ENCODE measurements at places on chromosomes 12 and 14.
A peak's percentile ranks its signal among the peaks of the same experiment; 100 is the strongest.

GRCh38 chr12:43273467-43273866 is 278.5 kb downstream of the ADAMTS20 start:
- DNase-seq, result no peak

- DNase-seq, result no peak
Observed at GRCh38 chr12:29782285-29782870, 1.4 kb downstream of the TMTC1 start.

DNA sequence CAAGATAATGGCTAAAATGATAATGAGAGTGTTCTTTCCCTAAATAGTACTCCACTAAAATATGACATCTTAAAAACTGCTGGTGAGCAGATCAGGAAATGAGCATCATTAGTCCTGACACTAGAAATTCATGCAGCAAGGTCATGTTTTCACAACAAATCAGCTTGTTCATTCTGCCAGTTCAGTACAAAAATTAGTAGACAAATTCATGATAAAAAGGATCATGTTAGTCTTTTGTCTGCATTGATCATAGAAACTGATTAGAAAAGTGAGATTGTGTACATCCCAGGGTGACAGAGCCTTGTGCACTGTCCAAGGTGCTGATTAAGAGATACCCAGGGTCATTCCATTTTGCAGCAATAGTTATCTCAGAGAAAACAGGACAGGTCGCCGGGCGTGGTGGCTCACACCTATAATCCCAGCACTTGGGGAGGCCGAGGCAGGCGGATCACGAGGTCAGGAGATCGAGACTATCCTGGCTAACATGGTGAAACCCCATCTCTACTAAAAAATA is 163.6 kb downstream of the RIMBP2 start:
- DNase-seq, result no peak

- no peak for DNase-seq
Observed at GRCh38 chr14:33686856-33687255, 264.0 kb downstream of the EGLN3 start.

GRCh38 chr14:58533446-58533845 is 104.3 kb upstream of the DACT1 start:
- DNase-seq, result no peak

GRCh38 chr12:34605955-34606748 is 583.9 kb downstream of the ALG10 start:
- DNase-seq, result no peak

DNA sequence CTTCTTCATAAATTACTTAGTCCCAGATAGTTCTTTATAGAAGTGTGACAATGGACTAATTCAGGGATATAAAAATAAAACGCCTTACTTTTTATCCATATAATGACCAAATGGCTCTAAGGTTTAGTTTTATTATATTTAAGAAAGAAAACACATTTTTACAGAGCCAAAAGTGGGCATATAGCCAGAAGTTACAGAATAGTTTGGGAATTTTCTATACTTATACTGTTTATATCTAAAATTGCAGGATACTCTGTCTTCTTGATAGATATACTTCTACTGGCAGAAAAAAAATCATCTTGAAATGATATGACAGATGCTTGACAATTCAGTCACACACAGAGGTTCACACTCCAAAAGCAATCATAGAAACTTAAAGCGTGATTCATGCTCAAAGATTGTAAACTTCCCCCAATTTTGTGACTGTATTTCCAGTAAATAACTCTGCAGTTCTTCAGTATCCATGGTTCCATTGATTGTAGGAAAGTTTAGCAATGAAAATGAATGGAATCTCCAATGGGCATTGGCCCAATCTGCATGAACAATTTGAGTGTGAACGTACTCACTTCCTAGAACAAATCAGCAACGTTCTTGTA is 307.8 kb downstream of the NOVA1 start:
- DNase-seq, result no peak

GRCh38 chr14:80545935-80546854 is 334.9 kb upstream of the DIO2 start:
- DNase-seq, result no peak

GRCh38 chr14:68953196-68953555 is 25.9 kb downstream of the ACTN1 start:
- DNase-seq, result no peak

- DNase-seq, result no peak
Observed at GRCh38 chr12:89783359-89784060, 74.9 kb upstream of the ATP2B1 start.

- no peak for DNase-seq
Observed at GRCh38 chr12:101066489-101066888, 143.5 kb downstream of the SLC5A8 start.

- DNase-seq, result no peak
Observed at GRCh38 chr12:47995981-47996401, 8.3 kb downstream of the COL2A1 start.

DNA sequence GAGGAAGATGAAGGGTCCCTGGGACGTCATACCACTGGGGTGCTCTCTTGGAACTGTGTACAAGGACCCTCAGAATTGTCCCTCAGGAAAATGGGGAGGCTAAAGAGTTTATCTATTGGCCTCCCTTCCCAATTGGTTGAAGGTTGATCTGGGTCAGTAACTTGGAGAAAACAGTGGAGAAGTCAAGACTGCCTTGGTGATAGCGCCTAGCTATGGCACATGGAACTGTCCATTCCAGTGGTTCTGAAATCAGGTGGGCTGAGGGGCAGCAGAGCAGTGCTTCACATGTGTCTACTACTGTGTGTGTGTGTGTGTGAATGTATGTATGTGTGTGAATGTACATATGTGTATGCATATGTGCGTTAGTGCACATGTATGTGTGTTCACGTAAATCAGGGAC is 316.1 kb downstream of the AACS start:
- DNase-seq, result no peak

- DNase-seq, result no peak
Observed at GRCh38 chr14:74333909-74334308, 14.4 kb upstream of the VRTN start.

DNA sequence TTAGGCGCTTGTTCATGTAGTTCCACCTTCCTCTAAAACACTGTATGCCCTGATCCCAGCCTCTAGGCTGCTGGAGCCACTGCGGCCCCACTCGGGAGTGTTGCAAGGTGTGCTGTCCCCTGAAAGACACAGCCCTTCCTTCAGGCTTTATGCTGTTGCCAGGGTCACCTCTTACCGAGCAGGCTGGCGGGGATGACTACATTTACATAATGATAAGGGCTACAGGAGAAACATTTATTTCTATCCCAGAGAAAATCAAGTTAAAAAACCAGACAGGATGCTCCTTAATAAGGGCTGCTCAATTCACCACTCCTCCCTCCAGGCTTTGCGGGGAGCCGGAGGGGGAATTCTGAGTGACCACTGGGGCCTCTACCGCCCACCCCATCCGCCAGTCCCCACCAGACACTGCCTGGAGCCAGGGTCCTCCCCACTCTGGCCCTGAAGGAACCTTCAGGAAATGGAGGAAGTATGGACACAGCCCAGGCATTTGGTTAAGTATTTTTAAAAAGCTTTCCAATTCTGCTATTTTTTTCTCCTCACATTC is 200.6 kb downstream of the TTC7B start:
- DNase-seq, result no peak

- no peak for DNase-seq
Observed at GRCh38 chr12:124603831-124604251, 36.4 kb upstream of the NCOR2 start.

DNA sequence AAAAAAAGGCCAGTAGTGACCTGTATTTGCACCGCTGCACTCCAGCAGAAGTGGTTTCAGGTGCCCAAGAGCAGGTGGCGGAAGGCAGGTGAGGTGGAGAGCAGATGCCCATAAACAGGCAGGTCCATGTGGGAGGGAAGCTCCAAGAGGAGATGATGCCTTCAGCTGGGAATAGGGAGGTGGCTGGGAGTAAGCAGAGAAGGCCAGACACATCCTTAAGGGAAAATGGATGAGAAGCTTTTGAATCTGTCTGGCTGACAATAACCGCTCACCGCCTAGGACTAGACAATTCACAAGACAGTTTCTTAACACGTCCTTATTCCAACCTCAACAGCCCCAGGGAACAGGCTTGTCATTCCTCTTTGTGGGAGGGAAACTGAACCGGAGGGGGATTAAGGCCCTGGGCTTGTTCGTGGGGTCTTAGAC is 43.9 kb upstream of the PLEKHG6 start:
- DNase-seq, result no peak

DNA sequence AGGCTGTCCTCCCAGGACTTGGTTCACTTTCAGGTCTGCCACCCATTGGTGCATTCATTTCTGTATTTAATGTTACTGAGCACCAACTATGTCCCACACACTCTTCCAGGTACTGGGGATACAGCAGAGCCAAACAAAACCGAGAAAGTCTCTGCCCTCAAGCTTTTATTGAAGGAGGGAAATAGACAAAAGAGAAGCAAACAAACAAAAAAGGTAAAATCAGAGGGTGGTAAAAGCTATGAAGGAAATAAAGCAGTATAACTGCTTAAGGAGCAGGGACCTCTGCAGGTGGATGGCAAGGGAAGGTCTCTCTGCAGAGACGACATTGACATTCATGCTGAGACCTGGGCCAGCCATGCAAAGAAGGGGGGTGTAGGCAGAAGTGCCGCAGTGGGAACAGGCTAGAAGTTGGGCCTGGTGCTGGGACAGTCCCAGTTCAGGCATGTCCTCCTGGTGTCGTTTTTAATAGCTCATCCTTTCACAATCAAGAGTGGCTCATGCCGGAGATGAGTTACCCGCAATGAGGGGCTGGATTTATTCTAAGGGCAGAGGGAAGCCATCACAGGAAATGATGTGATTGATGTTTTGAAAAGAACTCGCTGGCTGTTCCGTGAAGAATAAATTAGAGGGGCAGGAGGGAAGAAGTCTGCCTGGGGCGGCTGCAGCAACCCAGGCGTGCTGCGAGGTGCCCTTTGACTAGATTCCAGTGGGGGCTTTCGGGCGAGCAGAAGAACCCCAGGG is 72.8 kb downstream of the IRF2BPL start:
- peak; percentile 42 for DNase-seq

GRCh38 chr12:95994476-95994875 is 1.7 kb downstream of the HAL start:
- no peak for DNase-seq

DNA sequence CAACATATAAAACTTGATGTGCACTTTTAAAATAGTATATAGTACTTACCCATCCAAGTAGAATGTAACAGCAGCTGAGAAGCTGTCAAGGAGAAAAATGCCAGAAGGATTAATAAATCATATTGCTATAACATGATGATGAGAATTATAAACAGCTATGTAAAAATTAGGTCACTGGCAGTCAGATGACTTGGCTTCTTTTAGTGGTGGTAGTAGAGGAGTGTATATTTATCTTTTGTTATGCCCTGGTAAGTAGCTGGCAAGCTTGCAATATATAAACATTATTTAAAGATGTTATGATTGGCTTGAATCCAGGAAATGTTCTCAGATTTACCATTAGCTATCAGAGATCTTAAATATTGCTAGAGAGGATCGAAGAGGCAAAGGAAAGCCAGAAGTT is 471.0 kb upstream of the MGAT4C start:
- DNase-seq, result no peak

GRCh38 chr12:94149119-94149780 is 873 bp downstream of the PLXNC1 start:
- peak; percentile 77 for DNase-seq

GRCh38 chr12:111435661-111436201 is 30.0 kb downstream of the SH2B3 start:
- no peak for DNase-seq

GRCh38 chr12:89244536-89244935 is 107.8 kb downstream of the DUSP6 start:
- DNase-seq, result no peak

DNA sequence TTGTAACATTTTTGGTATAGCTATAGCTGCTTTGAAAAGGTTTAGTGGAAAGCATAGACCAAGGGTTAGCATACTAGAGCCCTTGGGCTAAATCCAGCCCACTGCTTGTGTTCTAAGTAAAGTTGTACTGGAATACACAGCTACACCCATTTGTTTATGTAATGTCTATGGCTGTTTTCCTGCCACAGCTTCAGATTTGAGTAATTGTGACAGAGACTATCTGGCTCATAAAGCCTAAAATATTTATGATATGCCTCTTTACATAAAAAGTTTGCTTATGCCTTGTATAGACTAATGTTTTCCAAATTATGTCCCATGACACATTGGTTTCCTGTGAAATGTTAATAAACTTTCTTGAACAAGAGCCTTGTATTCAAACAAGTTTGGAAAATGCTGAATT is 234.8 kb upstream of the ATP2B1 start:
- no peak for DNase-seq

- DNase-seq, result no peak
Observed at GRCh38 chr12:71061451-71061850, 96.3 kb downstream of the TSPAN8 start.

GRCh38 chr12:108653082-108653516 is 19.4 kb upstream of the SELPLG start:
- DNase-seq, result no peak

GRCh38 chr12:13101821-13102375 is 1.6 kb downstream of the GSG1 start:
- no peak for DNase-seq

- DNase-seq, result no peak
Observed at GRCh38 chr14:87000081-87000480, 992.9 kb downstream of the GALC start.

DNA sequence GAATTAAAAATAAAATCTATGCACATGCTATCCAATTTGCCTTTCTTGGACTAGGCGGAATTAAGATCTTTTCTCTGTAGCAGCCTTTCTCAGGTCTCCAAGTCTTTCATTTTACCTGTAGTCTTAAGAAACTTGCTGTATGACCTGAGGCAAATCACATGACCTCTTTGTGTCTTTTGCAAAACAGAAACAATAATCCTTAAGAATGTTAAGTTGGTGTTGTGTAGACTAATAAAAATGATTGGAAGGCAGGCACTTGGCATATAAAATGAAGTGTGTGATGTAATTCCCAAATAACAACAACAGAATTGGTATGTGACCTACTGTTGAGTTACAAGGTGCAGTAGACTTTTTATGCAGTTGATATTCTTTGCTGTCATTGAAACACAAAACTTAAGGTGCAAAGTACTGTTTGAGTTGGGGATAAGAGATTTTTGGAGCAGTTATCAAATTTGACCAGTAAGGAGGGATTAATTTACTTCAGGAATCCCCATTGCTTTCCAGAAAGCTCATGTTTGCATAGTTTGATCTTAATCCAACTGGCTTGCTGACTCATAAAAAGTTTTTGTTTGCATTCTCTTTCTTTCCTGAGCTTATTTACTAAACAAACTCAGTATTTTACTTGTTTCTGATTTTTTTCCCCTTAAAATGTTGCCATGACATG is 51.4 kb downstream of the SUSD6 start:
- DNase-seq, result no peak

- DNase-seq, result no peak
Observed at GRCh38 chr14:75542588-75543091, 20.4 kb downstream of the BATF start.

GRCh38 chr12:108757856-108758255 is 26.5 kb upstream of the CORO1C start:
- no peak for DNase-seq

GRCh38 chr14:93725993-93726392 is 62.3 kb downstream of the PRIMA1 start:
- DNase-seq, result no peak

- no peak for DNase-seq
Observed at GRCh38 chr14:52150162-52150561, 81.3 kb upstream of the NID2 start.

- DNase-seq, result no peak
Observed at GRCh38 chr12:23359975-23360701, 589.3 kb downstream of the SOX5 start.

GRCh38 chr12:91332302-91332701 is 149.7 kb upstream of the DCN start:
- DNase-seq, result no peak

- no peak for DNase-seq
Observed at GRCh38 chr12:2137711-2138110, 84.9 kb downstream of the CACNA1C start.
